Glomerular endothelial cell (primary cell): ENCODE measurements at places on chromosomes 16 and 17. TPM values are rescaled to one million over a fixed set of nuclear protein-coding genes. Genes with fewer than 3 reads are reported as not detected.

LAT gene
- total RNA-seq: 2.3 and 3.0 TPM in 2 replicates

TSNAXIP1 gene
- 0.39 and 0.88 TPM in 2 replicates for total RNA-seq

CTRB2 gene
- not detected in 2 replicates for total RNA-seq

CASKIN2 gene
- total RNA-seq: 11.6 and 21.3 TPM in 2 replicates

GPRC5C gene
- total RNA-seq: 8.6 and 17.5 TPM in 2 replicates

ZG16 gene
- not detected in 2 replicates for total RNA-seq

GH2 gene
- total RNA-seq: not detected in 2 replicates

FBXL19 gene
- total RNA-seq: 29.5 and 29.9 TPM in 2 replicates

NPIPB5 gene
- total RNA-seq: 31.7 and 194 TPM in 2 replicates

MPHOSPH6 gene
- total RNA-seq: 30.1 and 34.1 TPM in 2 replicates

KRTAP1-1 gene
- total RNA-seq: not detected in 2 replicates

CFAP119 gene
- 2.0 and 6.5 TPM in 2 replicates for total RNA-seq

COIL gene
- total RNA-seq: 12.3 and 15.3 TPM in 2 replicates

TERB1 gene
- total RNA-seq: not detected in 2 replicates

KRTAP2-2 gene
- not detected in 2 replicates for total RNA-seq

GSG1L gene
- not detected in 2 replicates for total RNA-seq

PDIA2 gene
- 0.23 TPM in 1 of 2 replicates, not detected in the other for total RNA-seq

AKAP1 gene
- total RNA-seq: 17.5 and 19.4 TPM in 2 replicates

PMP22 gene
- 267 and 271 TPM in 2 replicates for total RNA-seq

HBA1 gene
- total RNA-seq: not detected in 2 replicates

PLK1 gene
- total RNA-seq: 22.4 and 25.0 TPM in 2 replicates
